ENCODE measurements at places on chromosomes 13 and 19. TPM values are rescaled to one million over a fixed set of nuclear protein-coding genes. Genes with fewer than 3 reads are reported as not detected.

DNA sequence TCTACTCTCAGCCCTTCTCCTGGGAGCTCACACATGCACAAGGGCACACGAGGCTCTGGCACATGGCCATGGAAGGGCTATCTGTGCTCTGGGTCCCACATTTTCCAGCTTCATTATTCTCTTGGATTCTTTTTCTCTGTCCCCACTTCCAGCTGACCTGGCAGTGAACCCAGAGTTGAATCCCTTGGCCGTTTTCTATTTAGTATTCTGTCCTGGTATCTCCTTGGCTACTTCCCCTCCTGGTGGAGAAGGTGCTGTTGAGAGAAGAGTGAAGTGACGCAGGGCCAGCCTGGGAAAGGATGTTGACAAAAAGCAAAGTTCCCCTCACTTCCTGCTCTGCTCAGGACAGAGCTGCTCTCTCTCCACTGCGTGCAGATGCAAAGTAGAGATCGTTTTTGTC is 303.1 kb downstream of the IRS2 start:
- no peak overlapping the region for H3K4me3 ChIP-seq
- H3K27me3 ChIP-seq: no peaks in the 10 kb centered on the region
- H3K36me3 ChIP-seq: no peaks in the 10 kb centered on the region

GRCh38 chr19:45151320-45151719 is 9.5 kb downstream of the NKPD1 start:
- peaks cover 20% of the 10 kb centered on the region for H3K4me1 ChIP-seq
- no peaks in the 10 kb centered on the region for H3K27me3 ChIP-seq

DNA sequence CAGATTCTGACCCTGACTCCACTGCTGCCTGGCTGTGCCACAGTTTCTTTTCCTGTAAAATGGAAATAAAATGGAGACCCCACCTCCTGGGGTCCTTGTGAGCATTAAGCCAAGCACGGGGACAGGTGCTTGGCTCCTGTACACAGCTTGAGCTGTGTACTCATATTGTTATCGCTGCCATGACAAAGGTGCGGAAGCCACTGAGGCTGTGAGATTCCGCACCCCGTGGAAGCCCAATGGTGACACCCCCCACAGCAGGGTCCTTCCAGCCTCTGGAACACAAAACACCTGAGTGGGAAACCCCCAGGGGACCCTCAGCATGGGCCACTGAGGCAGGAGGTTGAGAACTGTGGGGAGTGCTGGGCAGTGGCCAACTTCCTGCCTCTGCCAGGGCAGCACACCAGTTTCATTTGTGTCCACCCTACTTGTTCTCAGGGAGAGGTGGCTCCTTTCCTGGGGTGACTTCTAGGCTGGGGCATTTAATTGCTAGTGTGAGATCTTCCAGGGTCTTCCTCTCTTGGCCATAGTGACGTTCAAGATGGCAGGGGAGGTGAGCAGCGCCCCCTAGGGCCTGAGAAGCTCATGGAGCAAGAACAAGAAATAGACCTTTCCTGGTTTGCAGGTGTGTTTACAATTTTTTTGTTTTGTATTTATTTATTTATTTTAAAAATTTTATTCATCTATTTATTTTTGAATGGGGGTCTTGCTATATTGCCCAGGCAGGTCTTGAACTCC is 5.4 kb upstream of the JSRP1 start:
- no peak for DNase-seq
- H3K4me1 ChIP-seq: no peaks in the 10 kb centered on the region
- no peak overlapping the region for H3K27ac ChIP-seq
- H3K27me3 ChIP-seq: no peaks in the 10 kb centered on the region

Gene PSG3
- total RNA-seq: 2.0 TPM
